HT-29 (cell line): ENCODE measurements at places on chromosomes 7 and 10.

- DNase-seq: no peak
Measured at GRCh38 chr7:105084581-105084980, 70.6 kb downstream of the KMT2E start.

GRCh38 chr7:3984456-3984855 lies 683.4 kb downstream of the SDK1 start:
- DNase-seq: no peak

DNA sequence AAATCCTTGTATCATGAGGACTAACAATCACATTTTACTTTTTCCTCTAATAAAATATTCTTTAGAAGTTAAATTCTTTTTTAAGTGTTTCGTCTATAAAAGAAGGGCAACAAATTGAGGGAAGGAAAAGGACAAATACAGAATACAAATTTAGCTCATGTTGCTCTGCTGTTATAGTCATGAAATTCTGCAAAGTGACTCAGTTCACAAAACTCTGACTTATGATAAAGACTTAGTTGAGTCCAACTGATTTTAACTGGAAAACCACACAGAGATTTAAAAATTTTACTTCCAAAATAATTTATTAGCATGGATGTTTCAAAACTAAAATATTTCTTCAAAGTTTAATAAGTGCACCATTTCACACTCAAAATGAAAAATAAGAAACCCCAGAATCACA lies 75.0 kb upstream of the GPR22 start:
- DNase-seq: no peak

GRCh38 chr7:7251742-7252141 lies 69.4 kb downstream of the C1GALT1 start:
- no peak for DNase-seq

GRCh38 chr10:69890065-69890847 lies 88.5 kb downstream of the COL13A1 start:
- no peak for DNase-seq

DNA sequence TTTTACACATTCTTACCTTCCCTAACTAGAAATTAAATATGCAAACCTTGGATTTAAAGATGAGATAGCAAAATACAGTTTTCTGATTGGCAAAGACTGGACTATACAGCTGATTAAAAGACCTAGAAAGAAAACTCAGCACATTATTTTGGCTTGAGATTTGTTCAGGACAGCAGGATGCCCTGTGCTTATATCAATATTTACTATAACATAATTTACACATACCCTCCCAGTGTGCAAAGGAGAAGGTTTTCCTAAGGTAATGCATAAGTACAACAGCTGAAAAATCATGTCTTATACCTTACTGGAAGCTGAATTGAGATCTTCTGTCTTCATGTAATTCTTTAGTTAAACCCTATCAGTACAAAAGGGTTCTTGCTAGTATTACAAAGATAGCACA lies 458.6 kb downstream of the PARD3 start:
- no peak for DNase-seq

GRCh38 chr10:77114181-77114821 lies 523.3 kb downstream of the KCNMA1 start:
- DNase-seq: no peak

- DNase-seq: no peak
Measured at GRCh38 chr7:23600236-23600635, 3.1 kb downstream of the CCDC126 start.

GRCh38 chr10:26479766-26480492 lies 41.8 kb downstream of the APBB1IP start:
- DNase-seq: no peak

- no peak for DNase-seq
Measured at GRCh38 chr7:147915781-147916180, 674.8 kb upstream of the C7orf33 start.

- no peak for DNase-seq
Measured at GRCh38 chr10:69202332-69202731, 17.8 kb upstream of the HKDC1 start.

GRCh38 chr10:122073508-122073907 lies 84.5 kb downstream of the TACC2 start:
- DNase-seq: no peak

- DNase-seq: no peak
Measured at GRCh38 chr7:8133188-8133848, 128.6 kb downstream of the ICA1 start.

- DNase-seq: no peak
Measured at GRCh38 chr10:114290038-114290437, 51.0 kb downstream of the VWA2 start.

GRCh38 chr10:62380016-62380415 lies 5.8 kb downstream of the ZNF365 start:
- DNase-seq: peak; percentile 45

DNA sequence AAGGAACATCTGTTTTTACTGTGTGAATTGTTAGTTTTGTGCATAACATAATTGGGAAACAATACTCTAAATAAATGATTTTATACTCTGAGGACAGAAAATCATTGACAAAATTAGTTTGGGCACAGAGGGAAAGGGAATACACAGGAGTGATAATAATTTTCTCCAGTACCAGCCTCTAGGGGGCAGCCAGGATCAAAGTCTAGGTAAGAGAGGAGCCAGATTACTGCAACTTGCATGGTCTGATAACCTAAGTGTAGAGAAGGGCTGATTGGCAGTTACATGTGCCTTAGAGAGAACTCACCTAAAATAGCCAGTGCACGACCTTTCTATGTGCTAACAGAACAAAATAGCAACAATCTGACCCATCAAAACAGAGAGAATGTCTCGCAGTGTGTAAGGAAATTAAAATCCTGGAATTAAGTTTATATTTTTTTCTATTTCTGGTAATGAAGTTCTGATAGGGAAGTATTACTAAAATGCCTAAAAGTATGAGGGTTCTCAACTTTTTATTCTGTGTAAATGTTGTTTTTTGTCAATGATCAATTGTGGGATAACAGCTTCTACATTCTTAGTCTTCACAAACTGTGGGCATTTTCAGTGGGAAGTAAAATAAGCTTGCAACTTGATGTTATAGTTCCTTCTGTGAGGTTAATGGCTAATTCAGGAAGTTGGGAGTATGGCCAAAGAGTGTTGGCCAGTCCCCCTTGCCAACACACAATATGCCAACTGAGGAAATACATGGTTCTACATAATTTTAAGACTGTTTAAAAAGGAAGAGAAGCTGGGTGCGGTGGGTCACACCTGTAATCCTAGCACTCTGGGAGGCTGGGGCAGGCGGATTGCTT lies 66.4 kb downstream of the EXOC6 start:
- peak; percentile 80 for DNase-seq

- no peak for DNase-seq
Measured at GRCh38 chr7:77430927-77431326, 14.8 kb upstream of the GSAP start.

GRCh38 chr10:95423164-95424005 lies 132.6 kb upstream of the PDLIM1 start:
- no peak for DNase-seq

GRCh38 chr7:111736552-111736874 lies 174.2 kb upstream of the IMMP2L start:
- DNase-seq: no peak

- DNase-seq: no peak
Measured at GRCh38 chr10:118783776-118784545, 29.2 kb upstream of the CACUL1 start.

DNA sequence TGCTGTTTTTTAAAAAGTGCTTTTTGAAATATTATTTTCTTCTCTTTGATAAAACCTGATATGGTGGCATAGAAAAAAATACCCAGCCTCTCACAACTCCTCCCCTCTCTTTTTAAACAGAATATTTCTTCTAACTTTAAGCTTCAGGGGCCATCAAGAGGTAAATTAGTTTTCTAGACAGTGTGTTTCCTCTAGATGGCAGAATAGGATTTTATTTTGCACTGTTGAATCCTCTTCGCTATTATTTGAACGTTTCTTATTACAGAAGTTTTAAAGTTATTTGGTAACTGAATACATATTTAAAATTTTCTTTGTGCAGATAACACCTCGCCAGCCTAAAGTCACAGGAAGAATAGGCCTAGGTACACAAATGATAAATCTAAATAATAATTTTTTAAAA lies 30.3 kb downstream of the ARL5B start:
- DNase-seq: peak; percentile 64

DNA sequence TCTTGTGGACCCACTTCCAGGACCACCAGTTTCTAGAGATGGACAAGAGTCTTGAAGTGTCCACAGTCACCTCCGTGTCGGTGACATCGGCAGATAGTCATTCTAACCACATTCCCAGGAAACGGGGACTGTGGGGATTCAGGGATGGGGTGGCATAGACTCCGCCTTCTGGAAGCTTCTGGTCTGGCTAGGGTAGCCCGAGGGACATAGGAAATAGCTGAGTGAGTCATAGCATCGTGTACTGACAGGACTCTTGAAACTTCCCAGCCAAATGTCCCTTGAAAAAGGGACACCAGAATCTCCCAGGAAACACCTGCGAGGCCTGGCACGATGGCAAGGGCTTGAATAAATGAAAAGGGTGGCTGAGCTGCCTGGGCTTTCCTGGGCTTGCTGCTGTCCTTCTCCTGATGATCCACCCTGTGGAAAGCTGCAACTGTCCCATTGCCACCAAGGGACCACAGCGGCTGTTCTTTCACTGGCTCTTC lies 84.1 kb upstream of the LRRC4 start:
- DNase-seq: no peak

- peak; percentile 41 for DNase-seq
Measured at GRCh38 chr10:2921956-2922680, 145.2 kb upstream of the PFKP start.

- DNase-seq: no peak
Measured at GRCh38 chr7:104152468-104152867, 55.3 kb downstream of the ORC5 start.

GRCh38 chr10:5563321-5563961 lies 38.7 kb downstream of the CALML3 start:
- DNase-seq: no peak

DNA sequence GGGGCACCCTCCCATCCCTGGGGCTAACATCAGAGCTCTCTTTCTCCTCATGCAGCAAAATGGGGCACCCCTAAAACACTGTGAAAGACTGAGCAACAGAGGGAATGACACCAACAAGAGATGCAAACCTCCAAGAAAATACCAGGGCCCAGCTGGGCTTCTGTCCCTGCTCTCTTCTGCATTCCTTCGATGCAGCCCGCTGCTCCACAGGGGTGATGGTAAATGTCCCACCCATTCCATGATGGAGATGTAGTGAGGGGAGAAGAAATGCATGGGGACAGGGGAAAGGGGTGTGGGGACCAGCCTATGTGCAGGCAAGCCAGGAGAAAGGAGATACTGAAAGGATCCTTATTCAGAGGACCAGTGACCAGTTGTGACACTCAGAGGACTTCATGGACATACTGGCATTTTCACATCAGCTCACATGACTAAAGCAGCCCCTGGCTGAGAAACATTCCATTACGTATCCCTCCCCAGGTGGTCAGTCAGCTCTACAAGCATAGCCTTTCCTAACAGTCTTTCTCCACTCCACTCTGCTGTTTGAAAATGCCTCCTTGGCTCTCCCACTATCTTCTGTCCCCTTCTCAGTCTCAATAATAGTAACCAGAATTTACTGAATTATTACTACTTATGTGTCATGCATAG lies 13.3 kb downstream of the SORBS1 start:
- no peak for DNase-seq

DNA sequence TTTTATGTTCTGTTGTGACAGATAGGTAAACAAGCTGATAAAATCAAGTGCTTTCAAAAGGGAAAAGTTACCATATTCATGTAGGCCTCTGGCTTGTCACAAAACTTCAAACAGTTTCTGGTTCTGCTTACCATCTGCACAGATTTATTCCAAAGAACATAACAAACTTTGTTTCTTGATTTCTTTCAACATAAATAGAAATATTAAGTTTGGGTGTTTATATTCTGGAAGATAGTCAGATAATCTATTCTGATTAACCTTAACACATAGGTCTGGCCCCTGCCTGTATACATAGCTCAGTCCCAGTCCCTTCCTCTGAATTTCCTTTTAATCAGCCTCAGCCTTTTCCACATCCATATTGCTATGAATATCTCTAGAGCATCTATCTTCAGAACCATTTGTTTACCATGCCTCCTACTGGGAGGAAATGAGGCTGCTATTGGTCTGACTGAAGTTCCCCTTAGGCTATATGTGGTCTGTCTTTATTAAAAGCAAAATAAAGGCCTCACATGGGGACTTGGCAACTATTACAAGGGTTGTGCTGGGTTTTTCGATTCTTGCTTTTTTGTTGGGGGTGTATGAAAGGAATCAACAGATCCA lies 319.0 kb downstream of the HPSE2 start:
- DNase-seq: peak; percentile 12

GRCh38 chr10:86162036-86162435 lies 204.6 kb downstream of the GRID1 start:
- no peak for DNase-seq
